Activated CD8-positive, alpha-beta memory T cell treated with anti-CD3 and anti-CD28 coated beads for 4 hours (primary cell): ENCODE measurements at places on chromosomes 6 and 20.

- no peak for DNase-seq
These were observed 127.1 kb upstream of the MLIP start for GRCh38 chr6:53984163-53984562.

DNA sequence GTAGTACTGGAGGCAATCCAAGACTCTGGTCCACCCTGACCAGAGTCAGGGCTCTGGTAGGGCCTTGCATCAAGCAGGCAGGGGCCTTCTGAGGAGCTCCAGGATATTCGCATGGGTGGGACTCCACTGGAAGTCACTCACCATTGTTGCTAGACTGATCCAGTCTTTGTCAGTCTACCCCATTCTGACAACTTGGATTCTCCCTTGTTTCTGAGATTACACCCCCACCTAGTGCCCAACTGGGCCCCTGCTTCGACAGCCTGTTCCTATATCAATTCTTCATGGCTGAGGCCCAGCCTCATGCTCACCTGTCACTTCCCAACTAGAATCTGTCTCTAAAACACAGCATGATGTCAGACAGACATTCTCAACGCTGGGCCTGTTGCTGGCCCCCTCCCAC, 5.2 kb downstream of the SLC35D3 start:
- DNase-seq: no peak

- no peak for DNase-seq
These were observed 395.4 kb downstream of the FRK start for GRCh38 chr6:115665310-115665709.

DNA sequence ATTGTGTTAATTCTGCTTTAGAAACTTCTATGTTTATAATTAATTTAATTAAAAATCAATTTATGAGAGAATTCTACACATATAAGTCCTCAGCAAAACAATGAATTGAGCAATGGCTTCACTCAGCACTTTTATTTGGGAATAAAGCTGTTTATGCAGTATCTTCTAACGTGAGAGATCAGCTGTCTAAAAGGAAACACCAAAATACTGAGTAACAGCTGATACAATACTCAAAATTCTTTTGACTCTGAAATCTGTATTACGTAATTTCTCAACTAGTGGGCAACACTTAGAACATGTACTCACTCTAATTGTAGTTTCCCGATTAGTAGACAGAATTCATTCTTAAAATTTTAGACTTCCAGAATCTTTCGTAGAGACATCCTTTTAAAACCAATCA, 49.8 kb downstream of the MAP3K7 start:
- no peak for DNase-seq

- no peak for DNase-seq
These were observed 677.0 kb upstream of the ID4 start for GRCh38 chr6:19160081-19160730.

- DNase-seq: no peak
These were observed 118.7 kb downstream of the HFE start for GRCh38 chr6:26205625-26206574.

- DNase-seq: no peak
These were observed 42.9 kb upstream of the BHLHE23 start for GRCh38 chr20:63049561-63050221.

DNA sequence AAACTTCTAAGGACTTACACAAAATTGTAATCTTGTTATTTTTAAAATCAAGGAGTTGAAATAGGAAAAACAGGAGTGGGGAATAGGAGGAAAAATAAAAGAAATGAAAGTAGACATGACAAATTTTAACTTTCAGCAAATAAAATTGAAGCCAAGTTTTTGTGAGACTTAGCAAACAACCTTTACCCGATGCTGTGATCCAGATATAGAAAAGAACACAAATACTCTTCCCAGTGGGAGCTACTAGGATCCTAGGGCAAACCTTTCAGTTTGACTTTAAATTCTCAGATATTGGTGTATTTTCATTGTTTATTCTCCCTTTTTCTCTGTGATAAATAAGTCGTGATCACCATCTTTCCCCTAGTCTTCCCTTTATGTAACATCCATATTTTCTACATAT, 968.7 kb upstream of the CITED2 start:
- no peak for DNase-seq

GRCh38 chr6:168032005-168032760, 34.7 kb downstream of the KIF25 start:
- DNase-seq: no peak

DNA sequence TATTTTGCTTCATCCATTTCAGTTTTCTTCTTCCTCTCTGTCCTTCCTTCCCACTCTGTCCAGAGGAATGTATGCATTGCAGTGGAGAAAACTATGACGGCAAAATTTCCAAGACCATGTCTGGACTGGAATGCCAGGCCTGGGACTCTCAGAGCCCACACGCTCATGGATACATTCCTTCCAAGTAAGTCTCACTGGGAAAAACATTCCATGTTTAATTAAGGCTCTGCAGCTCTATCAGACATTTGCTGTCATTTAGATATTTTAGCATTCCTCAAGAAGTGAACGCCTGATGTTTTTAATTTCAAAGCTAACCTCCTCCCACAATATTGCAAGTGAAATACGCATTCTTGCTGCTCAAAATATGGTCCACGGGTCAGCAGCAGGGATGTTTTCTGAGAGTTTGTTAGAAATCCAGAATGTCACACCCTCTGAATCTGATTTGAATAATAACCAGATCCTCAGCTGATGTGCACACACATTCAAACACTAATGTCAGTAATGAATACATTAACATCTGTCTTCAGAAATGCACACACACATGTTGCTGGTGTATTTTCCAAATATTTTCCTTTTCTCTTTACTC, 12.8 kb downstream of the PLG start:
- DNase-seq: no peak
